ENCODE measurements at places on chromosomes 7 and 10. TPM values are rescaled to one million over a fixed set of nuclear protein-coding genes. Genes with fewer than 3 reads are reported as not detected.
A peak's percentile ranks its signal among the peaks of the same experiment; 100 is the strongest.

GRCh38 chr7:105920766-105921165, 42.3 kb upstream of the CDHR3 start:
- DNase-seq, result no peak

GRCh38 chr7:21942955-21943354, 2.7 kb downstream of the CDCA7L start:
- DNase-seq, result no peak

Gene PAPOLB
- total RNA-seq, result 0.02 TPM

DNA sequence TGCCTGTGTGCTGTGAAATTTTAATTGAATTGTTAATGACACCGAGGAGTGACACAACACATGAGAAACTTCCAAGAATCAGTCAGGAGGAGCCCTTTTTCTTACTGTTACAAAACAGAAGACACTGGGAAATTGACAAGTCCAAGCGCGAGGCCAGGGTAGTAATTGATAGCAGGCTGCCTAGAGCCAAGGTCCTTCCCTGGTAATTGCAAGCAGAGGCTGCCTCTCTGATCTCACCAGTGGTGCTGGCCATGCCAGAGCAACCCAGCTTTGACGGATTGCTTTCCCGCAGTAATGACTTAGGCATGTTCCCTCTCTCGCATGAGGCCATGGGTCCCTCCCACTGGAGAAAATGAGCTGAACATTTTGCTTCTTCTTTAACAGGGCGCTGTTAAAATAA, 111.5 kb downstream of the LRMDA start:
- peak; percentile 13 for DNase-seq

GRCh38 chr7:111401516-111401915, 160.8 kb downstream of the IMMP2L start:
- no peak for DNase-seq

DNA sequence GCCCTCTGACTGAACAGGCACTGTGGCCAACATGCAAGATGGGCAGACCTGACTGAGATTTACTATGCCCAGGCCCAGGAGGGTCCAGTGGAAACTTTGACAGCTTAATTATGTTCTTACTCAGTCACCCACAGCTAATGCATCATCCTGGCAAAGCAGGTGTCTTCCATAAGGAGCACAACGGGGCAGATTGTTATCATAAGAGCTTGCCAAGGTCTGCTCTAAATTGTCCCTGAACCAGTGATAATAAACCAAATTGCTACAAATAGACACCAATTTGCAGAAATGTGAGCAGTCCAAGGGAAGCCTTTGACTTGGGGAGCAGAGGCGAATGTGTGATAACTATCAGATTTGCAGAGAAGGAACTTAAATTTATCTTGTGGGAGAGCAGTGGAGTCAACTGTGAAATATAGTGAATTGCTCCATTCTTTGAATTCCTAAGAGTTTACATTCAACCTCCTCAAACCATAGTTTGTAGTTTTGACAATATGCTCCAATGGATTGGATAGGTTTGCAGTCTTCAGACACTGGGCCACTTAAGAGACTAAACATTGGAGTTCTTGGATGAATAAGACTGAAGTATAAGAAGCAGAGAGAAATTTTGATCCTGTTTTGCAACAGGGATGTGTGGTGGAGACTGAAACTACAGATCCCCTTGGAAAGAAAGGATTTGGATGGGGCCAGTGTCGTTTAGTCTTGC, 494.7 kb downstream of the CCSER2 start:
- DNase-seq, result no peak
